MG63 (cell line): ENCODE measurements at places on chromosomes 1 and 21. TPM values are rescaled to one million over a fixed set of nuclear protein-coding genes. Genes with fewer than 3 reads are reported as not detected.
A peak's percentile ranks its signal among the peaks of the same experiment; 100 is the strongest.

TPTE gene
- total RNA-seq: not detected in 2 replicates

NMNAT2 gene
- 0.07 TPM in 1 of 2 replicates, not detected in the other for total RNA-seq

PROK1 gene
- total RNA-seq: not detected in 2 replicates

PLEKHA6 gene
- total RNA-seq: not detected in 2 replicates

RHBDL2 gene
- total RNA-seq: 0.59 TPM in 1 of 2 replicates, not detected in the other

EVA1B gene
- total RNA-seq: 1.9 and 7.0 TPM in 2 replicates

CHI3L1 gene
- total RNA-seq: 3.5 and 4.8 TPM in 2 replicates

LRRC41 gene
- total RNA-seq: 70.5 and 101 TPM in 2 replicates

- DNase-seq: no peak
These were observed 36.5 kb upstream of the ADAMTS1 start for GRCh38 chr21:26881504-26882228.

DNA sequence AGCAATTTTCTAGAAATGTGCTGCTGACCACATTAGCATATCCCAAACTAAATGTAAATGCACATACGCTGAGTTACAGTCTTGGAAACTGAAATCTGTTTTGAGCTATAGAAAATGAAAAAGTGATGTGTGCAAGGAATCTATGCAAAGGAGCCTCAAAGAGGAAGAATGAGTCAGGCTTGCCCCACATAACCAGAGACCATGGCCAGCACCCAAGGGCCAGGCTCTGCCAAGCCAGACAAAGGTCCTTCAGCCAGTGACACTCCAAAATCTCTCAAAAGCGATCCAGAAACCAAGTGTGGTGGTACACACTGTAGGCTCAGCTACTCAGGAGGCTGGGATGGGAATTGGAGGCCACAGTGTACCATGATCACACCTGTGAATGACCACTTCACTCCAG lies 195.2 kb downstream of the TOMM20 start:
- peak; percentile 86 for DNase-seq

- DNase-seq: no peak
These were observed 247.6 kb downstream of the TGFB2 start for GRCh38 chr1:218592688-218593087.

DNA sequence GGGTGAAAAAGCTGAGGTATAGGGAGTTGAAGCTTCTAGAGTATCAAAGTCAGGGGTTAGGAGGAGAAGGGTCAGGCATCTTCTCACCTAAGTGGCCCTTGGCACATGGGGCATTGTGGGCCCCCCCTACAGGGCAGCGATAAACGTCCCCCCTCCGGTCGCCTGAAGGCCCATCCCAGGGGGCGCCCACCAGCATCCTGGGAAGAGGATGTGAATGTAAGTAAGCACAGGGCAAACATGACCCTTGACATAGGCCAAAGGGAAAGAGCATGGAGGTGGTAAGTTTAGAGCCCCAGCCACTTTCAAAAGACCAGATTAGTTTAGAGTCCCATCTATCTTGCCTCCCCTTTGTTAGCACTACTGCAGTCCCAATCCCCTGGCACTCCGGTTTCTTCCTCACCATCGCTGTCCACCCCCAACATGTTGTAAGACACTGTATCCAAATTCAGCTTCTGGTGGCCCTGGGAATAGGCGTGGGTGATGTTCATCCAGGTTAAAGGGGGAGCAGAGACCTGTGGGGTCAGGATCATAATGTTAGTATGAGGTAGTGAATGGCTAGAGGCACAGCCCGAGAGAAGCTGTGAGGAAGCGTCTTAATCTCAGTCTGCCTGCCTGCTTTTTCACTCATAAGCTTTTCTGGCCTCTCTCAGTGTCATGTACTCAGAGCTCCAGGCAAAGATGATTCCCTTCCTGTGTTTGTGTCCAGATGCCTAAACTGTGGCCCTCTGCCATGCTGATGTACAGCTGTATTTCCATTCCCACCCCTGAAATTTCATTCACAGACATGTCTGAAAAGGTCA lies 2.7 kb downstream of the ITGA10 start:
- peak; percentile 32 for DNase-seq

- DNase-seq: no peak
These were observed 10.3 kb upstream of the SMYD3 start for GRCh38 chr1:246517391-246517790.

DNA sequence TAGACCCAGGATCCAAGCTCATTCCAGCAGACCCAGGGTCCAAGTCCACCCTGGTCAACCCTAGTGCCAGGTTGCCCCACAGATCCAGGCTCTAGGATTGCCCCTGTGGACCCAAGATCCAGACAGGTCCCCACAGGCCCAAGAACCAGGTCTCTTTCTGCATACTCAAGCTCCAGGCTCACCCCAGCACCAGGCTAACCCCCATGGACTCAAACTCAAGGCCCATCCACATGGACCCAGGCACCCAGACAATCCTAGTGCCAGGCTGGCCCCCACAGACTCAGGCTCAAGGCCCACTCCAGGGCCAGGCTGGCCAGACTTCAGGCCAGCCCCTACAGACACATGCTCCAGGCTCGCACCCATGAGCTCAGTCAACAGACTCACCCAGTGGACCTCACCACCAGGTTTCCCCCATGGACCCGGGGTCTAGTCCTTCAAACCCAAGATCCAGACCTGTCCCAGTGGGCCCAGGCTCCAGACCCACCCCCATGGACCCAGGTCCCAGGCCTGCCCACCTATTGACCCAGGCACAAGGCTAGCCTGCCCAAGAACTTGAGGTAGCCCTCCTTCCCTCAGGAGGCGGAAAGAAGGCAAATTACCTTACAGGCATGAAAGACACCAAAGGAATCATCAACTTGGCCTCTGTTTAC lies 124.4 kb downstream of the SMYD3 start:
- DNase-seq: no peak

GRCh38 chr1:41724248-41724647 lies 194.5 kb downstream of the HIVEP3 start:
- DNase-seq: no peak

DNA sequence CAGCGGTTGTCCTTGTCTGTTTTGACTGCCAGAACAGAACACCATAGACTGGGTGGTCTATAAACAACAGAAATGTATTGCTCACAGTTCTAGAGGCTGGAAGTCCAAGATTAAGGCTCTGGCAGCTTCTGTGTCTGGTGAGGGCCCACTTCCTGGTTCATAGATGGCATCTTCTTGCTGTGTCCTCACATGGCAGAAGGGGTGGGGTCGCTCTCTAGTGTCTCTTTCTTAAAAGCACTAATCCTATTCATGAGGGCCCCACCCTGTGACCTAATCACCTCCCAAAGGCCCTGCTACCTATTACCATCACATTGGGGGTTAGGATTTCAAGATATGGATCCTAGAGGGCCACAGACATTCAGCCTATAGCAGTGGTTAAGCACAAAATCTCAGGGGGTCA lies 304.4 kb downstream of the NFIA start:
- DNase-seq: no peak

- DNase-seq: peak; percentile 29
These were observed 45.4 kb upstream of the PLD5 start for GRCh38 chr1:242569867-242570266.
